ENCODE measurements at places on chromosomes 7 and 10. TPM values are rescaled to one million over a fixed set of nuclear protein-coding genes. Genes with fewer than 3 reads are reported as not detected.

DNA sequence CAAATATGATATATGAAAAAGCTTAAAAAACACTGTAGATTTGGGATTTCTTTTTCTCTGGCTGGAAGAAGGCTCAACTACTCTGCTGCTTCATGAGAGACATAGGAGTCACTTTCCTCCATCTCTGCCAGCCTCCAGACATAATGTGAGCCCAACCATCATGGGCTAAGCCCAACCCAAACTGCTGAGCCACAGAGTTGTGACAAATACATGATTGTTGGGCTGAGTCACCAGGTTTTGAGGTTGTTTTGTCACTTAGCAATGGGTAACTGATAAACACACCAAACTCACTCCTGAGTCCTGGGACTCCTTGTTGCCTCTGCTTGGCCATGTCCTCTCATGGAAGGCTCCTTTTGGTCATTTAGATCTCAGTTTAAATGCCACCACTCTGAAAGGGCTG, 381.8 kb upstream of the FZD8 start:
- DNase-seq = no peak

DNA sequence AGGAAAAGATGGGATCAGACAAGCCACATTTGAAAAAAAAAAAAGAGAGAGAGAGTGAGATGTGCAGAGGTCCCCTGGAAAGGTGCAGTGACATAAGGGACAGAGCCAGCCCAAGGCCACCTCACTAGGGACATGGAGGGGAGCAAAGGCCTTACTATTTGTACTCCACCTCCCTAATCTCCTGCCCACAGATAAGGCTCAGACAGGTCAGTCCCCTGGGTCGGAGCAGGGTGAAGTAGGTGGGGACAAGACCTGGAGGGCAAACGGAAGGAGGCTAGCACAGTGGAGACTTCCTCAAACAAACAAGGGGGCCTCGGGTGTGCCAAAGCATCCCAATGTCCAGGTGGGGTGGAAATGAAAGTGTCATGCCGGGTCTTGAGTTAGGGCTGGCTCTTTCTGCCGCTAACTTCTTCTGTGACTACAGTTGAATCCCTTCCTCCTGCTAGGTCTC, 7.0 kb downstream of the PRF1 start:
- DNase-seq = peak; percentile 60

DNA sequence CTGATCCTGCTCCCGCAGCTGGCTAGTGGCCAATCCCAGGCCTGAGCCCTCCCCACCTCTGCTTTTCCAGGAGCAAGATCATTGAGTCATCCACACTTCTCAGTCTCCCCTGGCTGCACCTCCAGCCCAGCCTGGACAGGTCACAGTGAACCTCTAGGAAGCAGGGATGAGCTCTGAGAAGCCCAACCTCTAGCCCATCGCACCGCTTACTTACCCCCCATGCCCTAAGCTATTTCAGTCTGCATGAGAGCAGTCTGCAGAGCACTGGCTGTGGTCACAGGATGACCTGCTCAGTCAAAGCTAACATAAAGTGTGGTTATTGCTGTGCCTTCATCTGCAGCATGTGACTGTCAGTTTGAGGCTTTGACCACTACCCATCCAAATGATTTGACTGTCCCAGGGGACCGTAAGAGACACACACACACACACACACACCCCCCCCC, 129.2 kb downstream of the SORBS1 start:
- DNase-seq = no peak

- no peak for DNase-seq
Measured at GRCh38 chr10:127910464-127910770, 3.5 kb downstream of the PTPRE start.

DNA sequence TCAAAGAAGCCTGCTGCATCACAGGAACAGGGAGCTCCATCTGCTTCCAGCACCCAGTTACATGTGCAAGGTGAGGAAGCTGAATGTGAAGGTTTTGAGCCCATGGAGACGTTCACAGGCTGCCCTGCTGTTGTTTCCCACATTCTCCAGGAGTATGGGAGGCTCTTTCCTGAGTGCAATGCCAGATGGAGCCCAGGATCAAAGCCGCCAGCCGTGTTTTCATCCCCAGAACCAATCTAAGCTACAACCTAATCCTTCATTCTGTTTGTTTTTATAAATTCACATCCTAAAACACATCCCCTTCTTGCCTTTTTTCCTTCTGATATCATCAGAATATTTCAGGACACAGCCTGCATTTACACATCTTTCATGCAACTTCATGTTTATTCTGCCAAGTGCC, 98.9 kb upstream of the PRR15 start:
- DNase-seq = no peak

DNA sequence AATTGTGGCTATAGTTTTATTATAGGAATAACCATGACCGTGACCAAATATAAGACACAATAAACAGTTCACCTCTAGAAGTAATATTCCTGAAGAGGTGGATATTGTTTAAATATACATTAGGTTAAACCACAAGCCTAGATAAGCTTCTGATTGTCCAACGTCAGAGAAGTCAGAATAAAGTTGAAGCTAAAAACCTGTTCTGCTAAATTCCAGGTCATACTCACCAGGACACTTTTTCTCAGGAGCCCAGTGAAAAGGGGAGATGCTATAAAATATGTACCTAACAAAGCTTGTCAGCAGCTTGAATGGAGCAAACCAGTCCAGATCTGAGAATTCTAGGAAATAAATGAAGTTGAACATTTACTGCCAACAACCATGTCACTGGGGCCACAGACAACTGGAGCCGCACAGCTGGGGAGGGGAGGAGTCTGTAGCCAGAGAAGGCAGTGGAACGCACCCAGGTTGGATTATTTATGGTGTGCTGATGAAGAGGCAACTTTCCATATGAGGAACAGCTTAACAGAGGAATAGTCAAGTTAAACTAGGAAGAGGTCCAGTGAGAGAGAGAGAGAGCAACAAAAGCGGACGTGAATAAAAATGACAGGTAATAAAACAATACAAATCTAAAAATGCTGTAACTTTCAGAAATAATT, 191.1 kb downstream of the ZNF438 start:
- no peak for DNase-seq

DNA sequence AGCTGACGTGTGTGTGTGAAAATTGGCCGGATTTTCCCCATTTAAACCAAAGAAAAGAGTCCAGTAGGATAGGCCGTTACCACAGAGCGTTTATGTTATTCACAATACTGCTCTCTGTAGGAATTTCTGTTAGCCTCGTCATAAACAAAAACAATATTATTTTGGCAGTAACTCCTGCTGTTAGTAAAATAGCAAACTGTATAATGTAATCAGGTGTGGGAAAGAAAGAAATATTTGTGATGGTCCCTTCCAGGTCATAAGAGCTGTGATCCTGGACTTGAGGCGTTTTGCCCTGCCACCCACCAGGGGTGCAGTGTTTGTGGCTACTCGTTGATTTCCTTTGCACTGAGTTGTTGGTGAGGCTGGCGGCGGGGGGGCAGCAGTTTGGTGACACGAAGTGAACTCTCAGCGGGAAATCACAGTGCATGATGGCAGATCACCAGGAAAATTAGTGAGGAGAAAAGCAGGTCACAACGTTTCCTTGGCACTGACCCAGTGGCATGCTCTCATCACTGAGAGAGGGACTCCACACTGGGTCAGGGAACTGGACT, 2.8 kb downstream of the EEPD1 start:
- DNase-seq = no peak

DNA sequence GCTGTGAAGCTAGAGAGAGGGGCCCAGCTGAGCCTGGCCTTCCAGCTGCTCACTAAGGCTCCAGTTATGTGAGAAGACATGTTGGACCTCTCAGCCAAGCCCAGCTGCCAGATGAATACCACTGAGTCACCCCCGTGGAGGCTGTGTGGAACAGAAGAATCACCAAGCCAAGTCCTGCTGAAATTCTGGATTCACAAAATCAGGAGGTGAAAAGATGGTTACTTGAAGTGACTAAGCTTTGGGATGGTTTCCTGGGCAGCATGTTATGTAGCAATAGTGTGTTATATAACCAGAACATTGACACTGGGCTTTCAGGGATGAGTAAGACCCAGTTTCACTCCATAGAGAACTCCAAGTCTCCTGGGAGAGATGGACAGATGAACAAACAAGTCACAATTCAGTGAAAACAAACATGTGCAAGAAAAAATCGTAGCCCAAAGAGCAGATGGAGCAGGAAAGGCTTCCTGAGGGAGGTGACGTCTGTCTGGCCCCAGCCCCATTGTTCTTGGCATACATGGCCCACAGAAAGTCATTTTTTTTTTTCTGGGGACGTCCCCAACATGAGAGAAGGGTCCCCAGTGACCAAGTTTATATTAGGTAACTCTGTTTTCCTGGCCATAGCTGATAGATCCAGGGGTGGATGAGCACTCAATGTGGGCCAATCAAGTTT, 64.1 kb upstream of the PDZD8 start:
- no peak for DNase-seq

DNA sequence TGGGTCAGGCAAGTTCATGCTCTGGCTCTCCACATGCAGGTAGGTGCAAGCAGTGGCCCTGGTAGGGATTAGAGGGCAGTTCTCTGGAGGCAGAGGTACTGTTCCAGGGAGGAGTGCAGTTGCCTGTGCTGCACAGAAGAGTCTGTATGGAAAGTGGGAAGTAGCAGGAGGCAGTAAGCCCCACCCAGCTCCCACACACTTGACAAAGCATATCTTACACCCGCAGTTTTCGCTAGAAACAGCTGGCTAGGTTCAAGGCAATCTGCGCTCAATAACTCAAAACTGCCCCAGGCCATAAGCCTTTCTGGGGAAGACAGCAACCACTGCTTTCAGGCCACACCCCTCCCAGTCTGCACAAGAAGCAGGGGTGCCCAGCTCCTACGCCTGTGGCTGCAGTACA, 33.1 kb upstream of the ARMC3 start:
- DNase-seq = no peak

DNA sequence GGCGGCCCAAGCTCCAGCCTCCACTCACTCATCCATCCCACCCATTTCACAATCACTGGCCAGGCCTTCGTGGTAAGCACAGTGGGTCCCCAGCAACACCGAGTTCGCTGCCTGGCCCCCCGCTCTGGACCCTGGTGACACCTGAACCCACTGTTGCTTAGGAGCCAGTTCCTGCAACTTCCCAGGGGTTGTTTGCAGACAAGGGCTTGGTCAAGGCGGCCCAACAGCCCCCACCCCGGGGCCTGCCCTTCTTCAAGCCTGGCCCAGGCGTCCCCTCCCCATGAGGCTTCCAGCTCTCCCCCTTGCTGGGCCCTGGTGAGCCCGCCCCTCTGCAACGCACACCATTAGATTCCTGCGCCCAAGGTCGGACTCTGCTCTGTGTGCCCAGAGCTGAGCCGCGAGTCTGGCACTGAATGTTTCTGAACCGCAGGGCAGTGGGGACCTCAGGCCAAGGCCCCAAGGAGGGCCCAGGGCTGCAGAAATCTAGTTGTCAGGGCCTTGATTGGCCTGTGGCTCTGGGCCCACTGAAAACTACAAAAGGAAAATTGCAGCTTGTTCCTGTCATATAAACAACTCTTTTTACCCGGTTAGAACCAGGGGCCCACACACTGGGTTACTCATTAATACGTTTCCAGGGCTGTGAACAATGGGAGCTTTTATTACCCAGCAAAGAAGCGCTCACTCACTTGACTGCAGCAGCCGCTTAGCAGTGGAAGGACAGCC, 2.1 kb upstream of the COX19 start:
- DNase-seq = no peak

Gene KNDC1
- total RNA-seq = 6.4 TPM

Gene RELN
- total RNA-seq = 17.5 TPM

Gene ANKRD2
- not detected for total RNA-seq

Gene ACSM6
- total RNA-seq = not detected

Gene C10orf105
- not detected for total RNA-seq

Gene FEZF1
- 0.67 TPM for total RNA-seq

Gene ABHD11
- total RNA-seq = 104 TPM

All from type B pancreatic cell (in vitro differentiated cells).